HS-5 (cell line): ENCODE measurements at places on chromosomes 3 and 15.

- DNase-seq = no peak
Observed at GRCh38 chr3:69205385-69205784, 83.0 kb upstream of the LMOD3 start.

DNA sequence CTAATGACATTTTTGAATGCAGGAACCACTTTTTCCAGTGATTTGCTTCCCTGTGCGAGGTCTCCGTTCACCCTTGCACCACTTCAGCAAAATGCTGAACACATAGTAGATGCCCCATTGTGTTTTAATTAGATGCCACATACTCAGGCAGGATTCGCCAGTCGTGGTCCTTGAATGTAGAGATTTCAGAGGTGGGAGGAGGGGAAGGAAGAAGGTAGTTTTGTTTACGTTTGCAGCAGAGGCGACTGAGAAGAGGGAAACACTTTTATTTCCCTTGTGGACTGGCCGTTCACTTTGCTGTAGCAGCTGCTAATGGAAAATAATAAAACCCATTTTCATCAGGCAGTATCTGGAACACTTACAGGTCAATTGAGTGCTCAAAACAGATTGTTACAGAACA is 262.8 kb upstream of the TBL1XR1 start:
- no peak for DNase-seq

GRCh38 chr15:45179221-45179985 is 8.4 kb downstream of the SHF start:
- no peak for DNase-seq

DNA sequence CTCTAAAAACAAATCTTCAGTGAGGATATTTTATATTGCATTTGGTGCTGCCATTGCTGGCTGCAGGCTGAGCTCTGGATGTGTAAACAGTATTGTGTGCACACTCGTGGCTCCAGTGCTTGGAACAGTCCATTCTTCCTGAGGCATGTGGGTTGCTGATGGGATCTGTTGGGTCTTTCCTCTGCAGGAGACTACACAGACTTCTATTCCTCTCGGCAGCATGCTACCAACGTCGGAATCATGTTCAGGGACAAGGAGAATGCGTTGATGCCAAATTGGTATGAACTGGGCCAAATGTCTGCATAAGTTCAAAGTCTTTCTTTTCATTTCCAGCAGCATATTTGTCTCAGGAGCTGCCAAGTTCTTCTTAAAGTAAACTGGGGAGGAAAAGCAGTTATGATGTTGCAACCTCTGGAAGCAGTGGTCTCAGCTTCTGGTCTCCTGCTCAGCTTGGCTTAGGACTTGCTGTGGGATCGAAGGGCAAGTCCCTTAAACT is 9.3 kb downstream of the FAH start:
- no peak for DNase-seq
